ENCODE measurements at places on chromosomes 5 and 9. TPM values are rescaled to one million over a fixed set of nuclear protein-coding genes. Genes with fewer than 3 reads are reported as not detected.

DNA sequence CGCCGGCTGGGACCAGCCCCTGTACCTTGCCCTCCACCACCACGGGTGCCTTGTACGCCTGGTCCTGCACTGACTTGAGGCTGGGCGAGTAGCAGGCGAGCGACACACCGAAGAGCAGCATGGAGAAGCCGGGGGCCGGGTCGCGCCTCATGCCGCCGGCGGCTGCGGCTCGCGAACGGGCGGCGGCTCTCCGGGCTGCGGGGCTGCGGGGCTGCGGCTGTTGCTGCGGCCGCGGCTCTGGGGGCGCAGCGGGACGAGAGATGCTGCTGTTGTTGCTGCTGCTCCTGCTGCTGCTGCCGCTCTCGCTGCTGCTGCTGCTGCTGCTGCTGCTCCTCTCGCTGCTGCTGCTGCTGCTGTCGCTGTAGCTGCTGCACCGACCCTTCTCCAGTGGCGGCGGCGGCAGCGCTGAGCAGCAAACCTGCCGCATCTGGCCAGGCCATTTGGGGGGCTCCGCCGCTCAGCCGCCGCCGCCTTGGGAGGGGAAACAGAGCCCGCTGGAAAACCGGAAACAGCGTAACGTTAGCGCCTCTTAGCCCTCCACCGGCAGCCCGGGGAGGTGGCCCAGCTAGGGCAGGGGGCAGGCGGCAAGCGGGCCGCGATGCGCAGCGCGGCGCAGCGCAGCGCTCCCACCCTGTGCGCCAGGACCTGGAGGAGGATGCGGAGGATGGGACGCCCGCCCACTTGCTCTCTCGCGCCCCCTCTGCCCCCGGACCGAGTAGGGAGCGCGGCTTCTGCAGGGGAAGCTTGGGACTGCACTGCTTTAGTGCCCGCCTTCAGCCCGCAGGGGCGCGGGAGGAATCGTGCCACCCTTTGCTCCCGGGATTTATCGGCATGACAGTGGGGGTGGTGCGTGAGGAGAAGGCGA is at the start of gene NRG2:
NRG2 (minus strand) TSS at position 657 of the 865 bp plus-strand sequence.
- ATAC-seq: peak; percentile 69

IRX2 gene
- total RNA-seq: 3.1 TPM

EFNA5 gene
- 29.7 TPM for total RNA-seq

GRCh38 chr5:115337882-115338281 is 41.4 kb upstream of the CCDC112 start:
- no peak for ATAC-seq

DNA sequence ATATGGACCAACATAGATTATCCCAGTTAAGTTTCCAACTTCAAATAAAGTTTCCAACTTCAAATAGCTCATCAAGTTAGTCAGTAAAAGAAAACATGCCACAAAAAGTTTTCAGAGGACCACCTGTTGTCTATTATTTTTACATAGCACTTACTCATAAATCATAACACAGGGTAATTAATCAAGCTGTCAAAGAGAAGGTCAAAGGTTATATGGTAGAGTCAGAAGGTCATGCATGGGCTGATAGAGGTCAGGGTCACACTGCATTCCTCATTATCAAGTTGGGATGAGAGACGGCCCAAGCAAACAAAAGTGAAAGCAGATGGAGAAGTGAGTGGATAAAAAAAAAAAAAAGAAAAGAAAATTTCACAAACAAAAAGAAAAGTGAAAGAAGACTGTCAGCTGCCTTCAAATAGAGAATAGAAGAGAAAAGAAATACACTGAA is 145.5 kb upstream of the POU5F2 start:
- no peak for ATAC-seq

- no peak for ATAC-seq
These were observed at the start of gene DMRT1 for GRCh38 chr9:841371-842209. Gene DMRT1 (plus strand): TSS chr9:841697. CDS start chr9:841839, 142 bp downstream.

PCDHGC3 gene
- 38.8 TPM for total RNA-seq

DNA sequence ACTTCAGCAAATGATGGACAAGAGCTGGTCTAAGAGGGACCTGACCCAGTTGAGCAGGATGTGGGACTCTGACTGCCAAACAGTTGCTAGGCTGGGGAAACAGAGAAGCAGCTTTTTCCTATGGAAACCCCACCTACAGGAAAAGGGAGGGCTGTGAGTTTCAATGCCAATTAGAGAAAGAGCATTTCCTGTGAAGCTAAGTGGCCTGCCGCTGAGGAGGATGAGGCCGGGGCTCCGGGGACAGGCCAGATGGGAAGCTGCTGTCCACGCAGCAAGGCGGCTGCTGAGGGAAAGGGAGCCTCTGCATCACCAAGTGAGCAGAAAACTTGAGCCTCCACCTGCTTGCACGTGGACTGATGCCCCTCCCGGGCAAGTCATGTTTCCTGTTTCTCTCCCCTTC is at the start of gene PCDH12:
PCDH12 (minus strand) TSS at position 90 of the 400 bp plus-strand sequence. CDS start 351 bp downstream, outside the sequence.
- ATAC-seq: peak; percentile 26

- no peak for ATAC-seq
These were observed 9.6 kb upstream of the IL17B start for GRCh38 chr5:149388498-149389190.
